ENCODE measurements at places on chromosomes 3 and 15.

GRCh38 chr15:42358141-42358540 lies 1.2 kb upstream of the CAPN3 start:
- no peak for DNase-seq

- no peak for DNase-seq
Observed at GRCh38 chr3:106117490-106117858, 248.7 kb upstream of the CBLB start.

DNA sequence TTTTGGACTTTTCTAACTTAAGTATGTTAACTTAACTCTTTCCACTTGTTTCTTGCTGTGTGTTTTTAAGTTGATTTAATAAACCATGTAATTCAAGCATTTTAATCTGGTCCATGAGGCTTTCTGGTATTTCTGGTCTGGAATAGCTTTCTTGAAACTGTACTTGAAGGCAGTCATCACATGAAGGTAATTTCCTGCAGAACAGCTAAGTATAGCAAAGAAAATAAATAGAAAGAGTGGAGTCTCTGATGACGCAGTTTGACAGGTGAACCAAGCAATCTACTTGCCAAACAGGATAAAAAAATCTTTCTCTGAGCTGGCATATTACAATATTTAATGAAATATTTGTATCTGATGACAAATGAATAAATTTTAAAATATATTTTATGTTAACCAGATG lies 74.9 kb downstream of the BTLA start:
- DNase-seq: no peak

DNA sequence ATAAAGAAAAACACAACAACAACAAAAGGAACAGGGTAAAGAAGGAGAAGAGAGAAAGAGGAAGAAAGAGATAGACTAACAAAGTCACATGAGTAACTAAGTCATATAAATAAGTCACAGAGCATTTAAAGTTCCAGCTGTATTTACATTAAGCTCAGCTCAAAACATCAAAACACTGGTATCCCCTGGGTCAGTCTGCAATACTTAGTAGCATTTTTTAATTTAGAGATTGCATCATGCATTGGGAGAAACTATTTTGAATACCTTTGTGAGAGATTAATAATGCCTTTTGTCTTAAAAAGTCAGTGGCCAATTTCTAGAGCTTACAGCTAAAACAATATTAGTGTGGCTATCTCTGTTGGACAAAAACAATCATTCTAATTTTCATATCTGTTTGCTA lies 78.4 kb downstream of the NEK10 start:
- DNase-seq: no peak

DNA sequence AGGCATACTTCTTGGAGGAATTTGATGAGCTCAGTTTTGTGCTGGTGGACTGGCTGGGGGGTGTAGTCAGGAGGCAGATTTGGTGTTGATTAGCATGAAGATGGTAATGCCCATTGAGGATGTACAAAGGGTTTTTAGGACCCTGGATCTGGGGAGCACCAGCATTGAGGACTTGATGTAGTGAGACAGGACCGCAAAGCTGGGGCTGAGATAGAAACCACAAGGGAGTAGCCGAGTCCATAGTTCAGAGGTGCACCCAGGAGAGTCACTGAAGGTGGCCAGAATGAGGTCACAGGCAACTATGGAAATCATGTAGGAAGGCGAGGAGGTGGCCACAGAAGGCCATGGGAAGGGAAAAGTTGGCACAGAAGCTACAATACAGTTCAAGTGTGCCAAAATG lies 2.7 kb upstream of the CDC25A start:
- no peak for DNase-seq

GRCh38 chr3:12994357-12994606 lies 78.9 kb downstream of the IQSEC1 start:
- DNase-seq: no peak

GRCh38 chr3:129971351-129972052 lies 3.0 kb upstream of the TRH start:
- no peak for DNase-seq

DNA sequence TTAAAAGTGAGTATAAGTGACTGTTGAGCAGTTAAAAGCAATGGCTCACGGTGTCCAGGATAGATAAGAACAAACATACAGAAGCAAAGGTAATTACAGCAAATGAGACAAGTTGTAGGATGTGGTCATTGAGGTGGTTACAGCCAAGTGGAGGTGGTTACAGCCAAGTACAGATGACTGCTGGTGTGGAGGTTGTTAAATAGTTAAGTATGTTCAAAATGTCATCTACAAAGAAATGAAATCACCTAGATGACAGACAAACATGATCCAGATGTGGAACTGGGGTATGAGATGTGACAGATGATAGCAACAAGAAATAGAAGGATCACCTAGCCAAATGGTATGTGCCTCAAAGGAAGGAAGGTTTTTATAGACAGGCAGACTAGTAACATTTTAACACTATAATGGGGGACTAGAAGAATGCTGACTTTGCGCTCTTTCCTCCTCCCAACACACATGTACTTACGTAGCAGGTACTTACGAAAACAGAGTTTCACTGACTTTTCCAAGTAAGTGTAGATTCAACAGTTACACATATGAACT lies 6.8 kb upstream of the ANKRD28 start:
- DNase-seq: no peak

DNA sequence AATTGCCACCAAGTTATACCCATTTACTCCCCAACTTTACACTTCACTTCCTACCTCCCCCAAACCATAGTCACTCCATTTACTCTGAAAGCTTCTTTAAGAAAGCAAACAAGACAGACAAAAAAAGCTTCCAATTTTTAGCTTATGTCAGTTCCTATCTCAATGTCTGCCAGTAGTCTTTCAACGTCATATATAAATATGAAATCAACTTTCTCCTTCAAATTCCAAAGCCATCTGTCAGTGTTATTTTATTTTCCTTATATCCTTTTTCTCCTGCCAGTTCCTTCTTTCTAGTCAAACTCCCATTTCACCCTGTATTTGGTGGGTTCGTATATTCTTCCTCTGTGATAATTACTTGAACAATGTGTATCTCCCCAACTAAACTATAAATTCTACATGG lies 85.8 kb upstream of the CMC1 start:
- DNase-seq: no peak

DNA sequence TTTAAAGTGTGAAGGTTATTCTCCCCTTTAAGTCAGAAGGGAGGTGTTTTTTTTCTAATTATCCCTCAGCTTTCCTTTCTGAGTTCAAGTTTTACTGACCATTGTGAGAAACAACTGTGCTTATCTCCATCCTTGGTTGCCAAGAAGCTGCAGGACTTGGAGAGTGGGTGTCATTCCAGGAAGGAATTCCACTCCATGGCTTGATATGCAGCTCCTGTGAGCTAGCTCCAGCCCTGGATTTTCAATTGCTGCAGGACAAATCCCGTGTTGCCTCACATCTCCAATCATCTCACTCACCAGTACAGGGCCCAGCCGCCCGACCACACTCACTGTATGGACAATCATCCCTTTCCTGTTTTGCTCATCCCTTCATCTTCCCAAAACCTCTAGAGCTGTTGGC lies 122.5 kb downstream of the IGSF11 start:
- DNase-seq: no peak

GRCh38 chr3:71408903-71409302 lies 174.6 kb downstream of the FOXP1 start:
- no peak for DNase-seq

DNA sequence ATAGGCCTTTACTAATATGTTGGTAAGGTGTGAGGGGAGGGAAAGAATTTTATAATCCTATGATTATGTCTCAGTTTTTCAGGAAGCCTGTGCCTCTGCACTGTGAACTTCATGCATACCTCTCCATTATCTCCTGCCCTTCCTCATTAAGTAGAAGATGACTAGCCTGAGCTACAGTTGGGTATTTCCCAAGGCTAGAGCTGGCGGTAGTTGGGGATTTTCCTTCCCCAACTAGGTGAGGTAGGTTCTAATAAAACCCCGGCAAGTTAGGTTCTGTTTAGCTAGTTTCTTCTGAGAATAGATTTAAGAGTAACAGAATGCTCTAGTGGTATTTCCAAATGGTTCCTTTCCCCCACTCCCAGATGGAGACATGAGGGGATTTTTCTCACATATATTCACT lies 414.5 kb downstream of the GRM7 start:
- no peak for DNase-seq

DNA sequence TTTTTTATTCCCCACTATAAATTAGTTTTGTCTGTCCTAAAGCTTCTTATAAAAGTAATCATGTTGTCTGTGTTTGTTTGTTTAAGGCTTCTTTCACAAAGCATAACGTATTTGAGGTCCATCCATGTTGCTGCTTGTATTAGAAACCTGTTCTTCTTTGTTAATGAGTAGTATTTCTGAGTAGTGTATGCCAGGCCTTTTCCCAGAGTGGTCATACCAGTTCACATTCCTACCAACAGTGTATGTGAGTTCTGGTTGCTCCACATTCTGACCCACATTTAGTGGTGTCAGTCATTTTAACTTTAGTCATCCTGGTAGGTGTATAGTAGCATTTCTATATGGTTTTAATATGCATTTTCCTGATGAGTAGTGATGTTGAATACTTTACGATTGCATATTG lies 98.6 kb downstream of the NEO1 start:
- no peak for DNase-seq

- no peak for DNase-seq
Observed at GRCh38 chr3:109353057-109353456, 15.7 kb upstream of the DPPA4 start.

- peak; percentile 71 for DNase-seq
Observed at GRCh38 chr3:109023656-109024254, 70.1 kb upstream of the GUCA1C start.

DNA sequence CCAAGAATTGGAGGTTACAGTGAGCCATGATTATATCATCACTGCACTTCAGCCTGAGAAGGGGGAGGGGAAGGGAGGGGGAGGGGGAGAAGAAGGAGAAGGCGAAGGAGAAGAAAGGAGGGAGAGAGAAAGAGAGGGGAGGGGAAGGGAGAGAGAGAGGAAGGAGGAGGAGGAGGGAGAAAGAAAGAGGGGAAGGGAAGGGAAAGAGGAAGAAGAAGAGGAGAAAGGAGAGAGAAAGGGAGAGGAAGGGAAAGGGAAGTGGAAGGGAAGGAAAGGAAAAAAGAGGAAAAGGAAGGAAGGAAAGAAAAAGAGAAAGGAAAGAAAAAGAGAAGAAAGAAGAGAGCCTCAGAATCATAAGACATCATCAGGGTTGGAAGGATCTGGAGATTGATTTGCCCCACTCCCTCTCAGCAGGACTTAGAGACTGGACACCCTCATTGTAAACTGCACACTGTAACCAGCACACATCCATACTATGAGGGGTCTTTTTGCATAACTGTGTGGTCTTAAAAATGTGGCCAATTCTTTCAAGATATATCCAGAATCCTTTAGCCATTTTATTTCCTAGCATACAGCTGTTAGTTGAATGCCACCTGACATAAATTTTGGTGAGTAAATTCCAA lies 130.9 kb downstream of the CMSS1 start:
- no peak for DNase-seq

GRCh38 chr3:158560979-158561378 lies 10.0 kb upstream of the MLF1 start:
- DNase-seq: no peak

- peak; percentile 85 for DNase-seq
Observed at GRCh38 chr15:84570164-84570735, 30.6 kb upstream of the ZSCAN2 start.

DNA sequence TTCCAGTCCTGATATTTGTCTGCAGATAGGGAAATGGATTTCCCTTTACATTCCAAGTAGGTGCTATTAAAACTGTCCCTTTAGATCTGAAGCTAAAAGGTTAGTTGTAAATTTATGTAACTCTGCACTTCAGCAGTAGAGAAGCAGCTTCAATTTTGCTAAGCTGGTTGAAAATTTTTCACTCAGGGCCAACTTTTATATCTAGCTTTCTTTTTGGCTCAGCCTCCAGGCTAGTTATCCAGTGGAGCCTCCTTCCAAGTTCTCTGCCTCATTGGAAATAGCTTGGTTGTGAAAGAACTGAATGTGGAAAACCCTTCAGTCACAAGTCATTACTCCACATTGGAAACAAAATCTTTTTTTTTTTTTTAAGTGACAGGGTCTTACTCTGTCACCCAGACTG lies 8.2 kb upstream of the ZNF660 start:
- DNase-seq: no peak

DNA sequence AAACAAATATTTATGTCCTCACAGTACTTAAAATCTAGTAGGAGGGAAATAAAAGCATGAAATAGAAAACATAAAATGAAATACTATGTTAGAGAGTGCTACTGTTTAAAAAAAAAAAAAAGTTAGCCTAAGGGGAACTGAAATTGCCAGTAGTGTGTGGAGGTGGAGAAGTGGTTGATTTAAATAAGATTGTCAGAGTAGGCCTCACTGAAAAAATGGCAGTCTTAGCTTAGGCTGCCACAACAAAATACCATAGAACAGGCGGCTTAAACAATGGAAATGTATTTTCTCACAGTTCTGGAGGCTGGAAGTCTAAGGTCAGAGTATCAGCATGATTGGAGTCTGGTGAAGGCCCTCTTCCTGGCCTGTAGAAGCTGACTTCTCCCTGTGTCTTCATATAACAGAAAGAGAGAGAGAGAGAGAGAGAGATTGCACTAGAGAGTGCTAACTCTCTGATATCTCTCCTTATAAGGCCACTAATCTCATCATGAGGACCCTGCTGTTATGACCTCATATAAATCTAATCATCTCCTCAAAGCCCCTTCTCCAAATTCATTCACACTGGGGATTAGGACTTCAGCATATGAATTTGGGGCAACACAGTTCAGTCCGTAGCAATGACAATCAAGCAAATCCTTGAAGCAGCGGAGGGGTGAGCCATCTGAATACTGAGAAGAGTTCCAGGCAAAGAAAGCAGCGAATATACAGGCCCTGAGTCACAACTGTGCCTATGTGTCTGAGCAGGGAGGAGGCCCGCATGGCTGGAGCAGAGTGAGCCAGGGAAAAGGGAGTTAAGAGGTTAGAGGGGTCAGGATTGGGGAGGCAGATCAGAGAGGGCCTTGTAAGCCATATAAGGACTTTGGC lies 23.6 kb upstream of the LRRC34 start:
- no peak for DNase-seq

GRCh38 chr3:72181251-72181650 lies 396.3 kb upstream of the PROK2 start:
- DNase-seq: no peak

- no peak for DNase-seq
Observed at GRCh38 chr3:40939741-40940130, 259.6 kb upstream of the CTNNB1 start.

- DNase-seq: no peak
Observed at GRCh38 chr3:106071306-106071705, 202.5 kb upstream of the CBLB start.

DNA sequence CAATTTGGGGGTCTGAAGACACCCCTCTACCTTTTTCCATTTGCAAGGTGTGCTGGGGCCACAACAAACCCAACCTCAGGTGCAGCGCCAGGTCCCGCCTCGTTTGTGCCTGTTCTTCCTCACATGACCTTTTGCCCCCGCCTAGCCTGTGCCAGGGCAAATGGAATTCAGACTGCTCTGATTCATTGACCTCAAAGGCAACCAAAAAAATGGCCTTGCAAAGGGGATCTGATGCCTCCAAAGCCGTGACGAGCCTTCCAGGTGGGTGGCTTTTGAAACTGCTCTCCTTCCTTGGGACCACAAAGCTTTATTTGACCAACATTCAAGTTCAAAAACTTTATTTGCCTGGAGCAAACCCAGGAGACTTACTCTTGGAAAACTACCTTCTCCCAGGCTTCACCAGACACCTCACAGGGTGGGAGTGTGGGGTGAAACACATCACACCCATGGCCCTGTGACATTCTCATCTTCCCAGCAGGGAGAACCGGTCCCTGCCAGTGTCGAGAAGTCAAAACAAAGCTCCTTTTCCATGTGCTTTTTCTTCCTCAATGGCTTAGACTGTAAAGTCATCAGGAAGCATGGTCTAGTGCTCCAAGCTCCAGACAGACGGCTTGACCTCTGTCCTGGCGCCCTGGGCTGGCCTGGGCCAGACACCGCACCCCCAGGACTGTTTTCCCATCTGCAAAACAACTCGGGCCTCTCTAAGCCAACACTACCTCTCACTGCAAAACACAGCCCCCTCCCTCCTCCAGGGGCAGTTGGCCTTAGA lies 103.9 kb upstream of the HES1 start:
- DNase-seq: no peak
